ENCODE measurements at places on chromosomes 7 and 10.

GRCh38 chr10:547591-548081 lies 141.8 kb downstream of the DIP2C start:
- no peak for DNase-seq

DNA sequence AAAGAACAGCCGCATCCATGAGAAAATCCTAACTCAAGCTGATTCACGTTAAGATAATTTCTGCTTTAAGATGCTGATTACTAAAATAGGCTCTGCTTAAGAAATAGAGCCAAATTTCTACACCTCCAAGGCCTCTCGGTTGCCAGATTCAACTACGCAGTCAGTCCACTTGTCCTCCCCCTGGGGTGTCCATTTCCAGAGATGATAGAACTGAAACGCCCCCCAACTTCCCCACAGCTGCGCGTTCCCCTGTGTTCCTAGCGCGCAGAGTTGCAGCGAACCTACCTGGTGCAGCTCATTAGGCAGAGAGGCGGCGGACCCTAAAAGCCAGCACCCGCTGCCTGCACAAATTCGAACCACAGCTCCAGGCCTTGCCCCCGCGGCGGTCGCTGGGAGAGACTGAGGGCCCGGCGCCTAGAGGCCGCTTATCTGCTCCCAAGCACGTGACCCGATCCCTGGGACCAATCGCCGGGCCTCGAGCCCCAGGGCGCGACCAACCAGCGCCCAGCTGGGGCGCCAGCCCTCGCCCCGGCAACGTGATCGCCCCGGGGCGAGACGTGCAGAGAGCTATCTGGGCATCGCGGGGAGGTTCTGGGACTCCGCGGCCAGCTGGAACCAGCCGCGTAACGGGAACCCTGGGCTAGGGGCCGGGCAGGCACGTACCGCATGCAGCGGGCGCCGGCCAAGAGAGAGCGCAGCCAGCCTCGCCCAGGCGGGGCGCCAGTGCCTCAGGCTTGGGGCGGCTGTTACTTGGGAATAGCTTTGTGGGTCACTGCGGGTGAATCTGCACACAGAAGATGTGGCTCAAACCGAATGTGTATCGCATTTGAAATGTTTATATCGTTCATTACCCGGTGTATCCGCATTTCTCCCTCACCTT lies at the start of gene PPP1R3C:
TSS of gene PPP1R3C (minus strand) at position 401 of the 880 bp plus-strand sequence. CDS start at position 299, 102 bp downstream.
- DNase-seq: peak; percentile 93

GRCh38 chr10:4707221-4707620 lies 118.8 kb upstream of the AKR1E2 start:
- DNase-seq: no peak

GRCh38 chr7:18995270-18995671 lies 122.2 kb downstream of the TWIST1 start:
- no peak for DNase-seq

DNA sequence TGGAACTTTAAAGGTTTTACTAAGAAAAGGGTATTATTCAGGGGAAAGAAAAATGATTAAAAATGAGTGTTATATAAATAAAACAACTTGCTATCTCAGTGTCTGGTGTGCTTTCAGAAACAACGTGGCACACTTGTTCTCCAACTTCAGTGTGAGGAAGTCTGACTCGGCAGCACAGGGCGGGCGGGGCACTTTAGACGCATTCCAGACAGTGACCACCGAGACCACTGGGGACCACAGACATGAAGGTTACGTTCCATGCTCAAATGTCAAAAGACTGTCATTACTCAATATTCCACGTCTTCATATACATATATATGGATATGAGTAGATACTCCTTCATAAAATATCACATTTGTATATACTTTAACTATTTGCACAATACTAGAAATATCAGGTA lies 87.0 kb downstream of the LARP4B start:
- DNase-seq: no peak

GRCh38 chr7:143279186-143280098 lies 5.3 kb upstream of the TMEM139 start:
- no peak for DNase-seq

DNA sequence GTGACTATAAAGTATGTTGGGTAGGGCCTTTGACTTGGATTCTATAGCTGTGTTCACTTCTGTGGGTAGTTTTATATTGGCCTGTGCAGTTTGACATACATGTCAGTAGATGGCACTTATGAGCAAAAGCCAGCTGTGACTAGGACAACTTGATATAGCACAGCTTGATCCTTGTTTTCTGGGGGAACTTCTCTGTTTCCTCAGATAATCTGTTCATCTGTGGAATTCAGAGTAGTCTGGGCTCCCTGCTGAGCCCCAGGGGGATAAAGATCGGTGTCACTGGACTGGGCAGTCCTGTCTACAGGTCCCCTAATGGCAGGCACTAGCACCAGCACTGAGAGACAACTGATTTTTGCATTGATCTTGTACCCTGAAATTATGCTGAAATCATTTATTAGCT lies 25.4 kb downstream of the CYP2C9 start:
- peak; percentile 15 for DNase-seq

DNA sequence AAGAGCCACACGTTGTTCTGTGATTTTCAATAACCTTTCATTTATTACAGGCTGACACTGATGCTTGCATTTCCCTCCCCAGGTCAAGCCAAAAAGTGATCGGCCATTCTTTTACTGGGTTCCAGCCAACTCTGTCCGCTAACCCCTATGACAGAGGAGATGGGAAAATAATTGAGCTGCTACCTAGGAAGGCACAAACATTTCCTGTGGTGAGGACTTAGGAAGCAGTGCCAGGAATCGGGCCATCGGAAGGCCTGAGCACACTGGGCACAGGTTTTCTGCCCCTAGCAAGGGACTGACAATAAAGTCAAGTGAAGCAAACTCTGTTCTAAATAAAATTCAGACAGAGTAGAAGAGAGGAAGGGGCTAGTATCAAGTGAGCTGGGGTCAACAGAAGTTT lies 313.0 kb upstream of the AOAH start:
- no peak for DNase-seq

- DNase-seq: no peak
Observed at GRCh38 chr10:109405338-109405737, 518.0 kb downstream of the XPNPEP1 start.

GRCh38 chr10:96560966-96561887 lies 25.6 kb downstream of the TM9SF3 start:
- no peak for DNase-seq

DNA sequence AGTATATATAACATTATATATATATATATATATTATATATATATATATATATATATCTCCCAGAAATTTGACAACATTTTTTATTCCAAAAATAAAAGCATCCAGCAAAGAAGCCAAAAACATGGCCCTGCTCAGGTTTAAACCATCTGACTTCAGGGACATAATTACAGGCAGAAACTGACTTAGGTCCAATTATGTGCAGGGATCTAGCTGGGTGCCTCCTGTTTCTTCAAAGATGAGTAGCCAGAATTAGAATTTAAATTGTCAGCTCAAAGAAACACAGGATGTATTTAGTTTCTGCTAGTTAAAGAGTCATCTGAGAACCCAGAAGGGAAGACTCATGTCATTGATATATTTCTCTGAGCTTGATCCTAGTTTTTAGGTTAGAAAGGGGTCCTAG lies 656.4 kb upstream of the TEX47 start:
- DNase-seq: no peak

DNA sequence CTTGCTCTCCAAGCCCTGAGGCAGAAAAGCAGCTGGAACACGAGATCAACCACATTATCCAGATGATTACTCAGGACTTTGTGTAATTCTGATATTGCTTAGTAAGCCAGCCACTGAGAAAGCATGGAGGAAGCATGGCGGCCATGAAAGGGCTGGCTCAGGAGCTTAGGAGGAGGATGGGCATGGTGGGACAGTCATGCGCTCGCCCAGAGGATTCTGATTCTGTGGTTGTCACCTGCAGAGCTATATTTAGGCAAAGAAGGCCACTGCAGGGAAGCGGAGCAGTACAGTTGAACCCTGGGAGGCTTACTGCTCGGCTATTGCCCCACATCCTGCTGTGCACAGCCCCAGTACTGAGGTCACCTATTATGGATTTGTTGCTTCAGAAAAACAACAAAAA lies 128.8 kb upstream of the DNAJB12 start:
- DNase-seq: no peak

Measured in right kidney (tissue), 9 donors.